ENCODE measurements at places on chromosomes 6 and 20.

DNA sequence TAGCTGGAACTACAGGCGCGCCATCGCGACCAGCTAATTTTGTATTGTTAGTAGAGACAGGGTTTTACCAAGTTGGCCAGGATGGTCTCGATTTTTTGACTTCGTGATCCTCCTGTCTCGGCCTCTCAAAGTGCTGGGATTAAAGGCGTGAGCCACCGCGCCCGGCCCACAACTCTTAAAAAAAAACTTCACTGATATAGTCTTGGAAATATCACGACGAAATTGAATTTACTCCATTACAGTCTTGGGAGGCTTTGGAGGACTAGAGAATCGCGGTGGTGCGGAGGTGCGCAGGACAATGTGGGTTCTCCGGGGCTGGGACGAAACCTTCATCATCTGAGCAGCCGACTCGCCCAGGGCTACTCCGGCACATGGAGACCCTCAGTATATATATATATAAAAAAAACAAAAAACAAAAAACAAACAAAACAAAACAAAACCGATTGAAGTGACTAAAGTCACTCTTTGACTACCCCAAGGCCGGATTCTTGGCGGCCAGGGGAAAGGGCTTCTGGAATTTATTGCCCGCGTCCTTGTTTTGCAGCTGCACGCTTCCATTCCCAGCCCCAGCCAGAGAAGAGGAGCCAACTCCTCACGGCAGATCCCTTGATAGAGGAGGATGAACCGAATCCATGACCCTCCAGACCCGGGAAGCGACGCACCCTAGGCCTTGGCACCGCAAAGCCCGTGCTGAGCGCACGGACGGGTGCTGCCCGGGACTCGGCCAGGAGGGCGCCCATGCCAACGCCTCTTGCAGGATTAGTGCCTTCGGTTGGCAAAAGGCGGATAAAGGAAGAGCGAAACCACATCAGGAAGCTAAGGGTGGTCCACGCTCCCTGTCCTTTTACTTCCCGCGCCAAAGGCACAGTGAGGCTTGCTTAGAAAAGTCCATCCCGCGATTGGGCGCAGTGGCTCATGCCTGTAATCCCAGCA, 1.7 kb upstream of the GCM2 start:
- no peak for DNase-seq

GRCh38 chr6:134034961-134035822, 17.2 kb downstream of the SLC2A12 start:
- DNase-seq: no peak

DNA sequence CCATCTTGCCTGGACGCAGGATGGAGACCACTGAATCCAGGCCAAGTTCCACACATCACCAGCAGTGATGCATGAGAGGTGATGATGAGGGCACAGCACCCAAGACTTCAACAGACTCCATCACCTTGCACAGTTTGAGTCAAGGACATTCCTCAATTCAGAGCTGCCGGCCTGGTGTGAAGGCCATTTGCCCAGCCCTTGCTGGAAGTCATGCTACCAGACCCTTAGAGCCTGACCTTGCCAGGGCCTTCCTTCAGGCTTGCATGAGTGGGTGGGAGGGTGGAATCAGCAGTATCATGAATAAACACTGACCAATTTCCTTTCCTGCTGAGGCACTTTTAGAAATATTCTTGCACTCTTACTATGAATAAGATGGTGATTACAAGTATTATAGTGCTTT, 130.2 kb upstream of the SSTR4 start:
- no peak for DNase-seq

DNA sequence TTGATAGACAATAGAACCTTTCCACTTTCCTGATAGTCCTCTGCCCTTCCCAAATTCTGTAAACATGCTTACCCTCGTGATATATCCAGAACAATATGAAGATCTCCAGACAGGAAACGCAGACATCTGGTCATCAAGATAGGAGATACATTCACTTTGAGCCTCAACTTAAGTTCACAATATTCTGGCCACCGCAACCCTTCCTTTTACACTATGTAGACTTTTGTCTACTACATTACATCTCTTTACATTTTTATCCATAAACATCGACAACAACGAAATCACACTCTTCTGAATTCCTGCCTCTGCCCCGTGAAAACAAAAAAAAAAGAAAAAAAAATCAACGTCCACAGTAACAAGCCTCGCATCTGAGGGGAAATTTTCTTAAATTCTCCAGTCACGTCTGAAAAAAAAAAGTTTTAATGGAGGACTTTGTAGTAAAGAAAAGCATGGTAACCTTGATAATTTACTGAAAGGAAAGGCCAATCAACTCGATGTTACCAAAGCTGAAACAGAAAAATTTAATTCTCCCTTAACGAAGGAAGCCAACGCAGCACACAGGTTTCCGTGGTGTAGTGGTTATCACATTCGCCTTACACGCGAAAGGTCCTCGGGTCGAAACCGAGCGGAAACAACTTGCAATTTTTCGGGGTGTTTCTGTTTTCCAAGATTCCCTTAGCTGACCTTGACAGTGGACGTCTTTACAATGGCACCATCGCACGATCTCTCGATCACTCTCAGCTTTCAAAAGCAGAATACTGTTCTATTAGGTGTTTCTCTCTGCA, 21.8 kb downstream of the POM121L2 start:
- DNase-seq: no peak

- no peak for DNase-seq
Observed at GRCh38 chr6:113909224-113909856, 52.2 kb downstream of the MARCKS start.

GRCh38 chr20:63791497-63792156, 39.4 kb downstream of the ZBTB46 start:
- no peak for DNase-seq

GRCh38 chr20:59026904-59027740, 5.0 kb downstream of the ATP5F1E start:
- no peak for DNase-seq

- no peak for DNase-seq
Observed at GRCh38 chr20:23149623-23150279, 63.6 kb upstream of the CD93 start.

- no peak for DNase-seq
Observed at GRCh38 chr6:155399062-155399744, 56.4 kb downstream of the NOX3 start.

DNA sequence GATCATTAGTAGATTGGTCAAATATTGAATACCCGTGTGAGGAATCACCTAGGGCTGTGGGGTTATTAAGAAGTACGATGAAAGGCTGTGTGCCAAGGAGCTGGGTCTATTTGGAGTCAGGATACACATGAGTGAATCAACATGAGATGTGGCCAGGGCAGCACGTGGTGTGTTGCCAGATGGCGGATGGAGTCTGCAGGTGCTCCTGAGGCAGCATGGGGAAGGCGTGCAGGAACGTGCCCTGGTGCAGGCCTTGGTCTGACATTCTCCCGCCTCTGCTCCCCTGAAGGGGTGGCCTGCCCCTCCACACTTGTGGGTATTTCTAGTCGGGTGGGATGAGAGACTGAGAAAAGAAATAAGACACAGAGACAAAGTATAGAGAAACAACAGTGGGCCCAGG, 39.0 kb upstream of the SLC22A1 start:
- no peak for DNase-seq

GRCh38 chr6:37127961-37128862, 41.7 kb upstream of the PIM1 start:
- DNase-seq: no peak

DNA sequence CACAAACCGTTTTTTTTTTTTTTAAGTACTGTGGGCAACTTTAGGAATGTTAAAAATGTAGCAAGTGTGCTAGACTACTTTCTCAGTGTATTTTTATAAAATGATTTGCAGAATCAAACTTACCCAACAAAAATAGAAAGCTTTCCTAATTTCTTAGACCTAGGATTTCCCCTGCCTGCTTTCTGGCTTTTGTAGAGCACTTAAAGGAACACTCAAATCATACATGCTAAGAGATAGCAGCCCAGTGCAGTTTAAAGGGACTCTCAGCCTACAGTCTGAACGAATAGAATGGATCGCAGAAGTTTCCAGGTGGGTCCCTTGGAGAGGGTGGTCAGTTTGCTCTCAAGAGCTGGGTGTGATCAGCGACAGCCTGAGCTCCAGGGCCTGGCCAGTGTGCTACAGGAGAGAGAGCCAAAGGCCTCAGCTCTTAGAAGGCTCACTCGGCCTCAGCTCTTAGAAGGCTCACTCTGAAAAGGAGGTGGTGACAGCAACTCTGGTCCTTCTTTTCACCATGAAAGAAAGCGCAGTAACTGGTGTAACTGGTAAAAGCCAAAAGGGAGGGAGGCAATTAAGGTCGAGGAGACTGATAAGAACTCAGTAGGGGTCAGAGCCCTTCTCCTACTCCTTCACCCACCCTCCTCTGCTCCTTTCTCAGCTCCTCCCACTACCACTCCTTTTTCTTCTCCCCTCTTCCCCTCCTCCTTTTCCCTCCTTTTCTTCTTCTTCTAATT, 142.4 kb downstream of the ZFP64 start:
- DNase-seq: no peak

DNA sequence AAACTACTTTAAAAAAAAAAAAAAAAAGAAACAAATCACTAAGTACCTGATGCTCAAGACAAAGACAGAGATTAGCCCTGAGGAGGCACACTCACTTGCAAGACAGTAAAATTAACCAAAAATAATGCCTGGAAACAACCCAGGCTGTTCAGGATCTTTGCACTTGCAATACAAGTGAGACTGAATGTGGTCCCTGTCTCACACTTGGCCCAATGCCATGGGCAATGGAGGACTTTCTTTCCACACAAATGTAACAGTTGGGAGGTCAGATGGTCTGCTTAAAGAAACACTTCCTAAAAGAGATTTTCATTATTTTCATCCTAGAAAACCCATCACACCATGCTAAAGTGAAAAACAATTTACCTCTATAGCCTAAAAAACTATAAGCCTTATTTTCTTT, 16.2 kb downstream of the STAU1 start:
- DNase-seq: no peak

DNA sequence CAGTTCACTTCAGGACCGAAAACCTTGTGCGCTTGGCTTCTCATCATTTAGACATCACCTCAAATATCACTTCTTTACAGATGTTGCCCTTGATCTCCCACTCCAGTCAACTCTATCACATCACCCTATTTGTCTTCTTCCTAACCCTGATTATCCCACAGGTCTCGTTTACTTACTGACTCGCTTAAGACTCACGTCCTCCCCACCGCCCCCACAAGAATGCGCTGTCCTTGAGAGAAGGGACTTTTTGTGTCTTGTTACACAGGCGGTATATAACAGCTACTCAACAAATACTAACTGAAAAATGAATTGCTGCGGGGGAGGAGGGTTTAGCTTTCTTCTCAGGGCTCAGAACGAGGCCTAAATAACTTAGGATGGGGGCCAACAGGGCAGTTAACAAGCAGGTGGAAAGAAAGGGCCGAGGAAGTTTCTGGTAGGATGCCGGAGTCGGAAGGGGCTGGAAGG, 527 bp downstream of the TOMM34 start:
- DNase-seq: no peak

- DNase-seq: no peak
Observed at GRCh38 chr20:63941282-63942081, 14.7 kb downstream of the UCKL1 start.

- no peak for DNase-seq
Observed at GRCh38 chr6:33792981-33793380, 4.1 kb upstream of the LEMD2 start.

DNA sequence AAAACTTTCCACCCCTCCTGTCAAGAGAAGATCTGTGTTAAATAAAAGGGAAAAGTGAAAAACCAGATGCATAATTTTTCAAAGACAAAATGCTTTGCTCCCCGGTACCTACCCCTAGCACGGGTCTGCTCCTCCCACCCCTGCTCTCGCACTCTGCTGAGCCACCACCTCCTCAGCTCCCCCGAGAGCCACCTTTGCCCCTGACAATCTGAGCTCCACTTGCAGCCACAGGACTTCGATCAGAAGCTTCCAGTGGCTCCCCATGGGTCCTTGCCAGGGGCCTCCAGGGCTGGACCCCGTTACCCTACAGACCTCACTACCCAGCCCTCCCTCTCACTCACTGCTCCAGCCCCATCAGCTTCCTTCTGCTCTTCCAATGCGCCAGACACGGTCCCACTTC, 171.7 kb downstream of the PREX1 start:
- DNase-seq: no peak

- DNase-seq: no peak
Observed at GRCh38 chr6:137043710-137044365, 927 bp downstream of the IL20RA start.

DNA sequence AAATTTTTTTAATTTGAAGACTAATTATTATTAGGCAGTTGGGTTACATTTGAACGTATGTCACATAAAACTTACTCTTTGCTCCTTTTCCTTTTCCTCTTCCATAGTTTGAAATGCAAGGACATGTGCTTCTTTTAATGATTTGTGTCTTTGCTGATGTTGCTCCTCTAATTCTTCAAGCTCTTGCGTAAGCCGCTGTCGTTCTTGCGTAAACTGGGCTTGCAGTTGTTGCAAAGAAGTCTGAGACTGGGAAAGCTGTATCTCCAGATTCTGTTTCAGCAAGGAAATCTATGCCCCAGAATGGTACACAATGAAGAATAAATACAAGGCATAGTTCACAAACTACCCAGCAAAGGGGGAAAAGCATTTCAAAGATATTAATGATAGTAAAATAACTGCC, 45.1 kb upstream of the MCM9 start:
- no peak for DNase-seq

DNA sequence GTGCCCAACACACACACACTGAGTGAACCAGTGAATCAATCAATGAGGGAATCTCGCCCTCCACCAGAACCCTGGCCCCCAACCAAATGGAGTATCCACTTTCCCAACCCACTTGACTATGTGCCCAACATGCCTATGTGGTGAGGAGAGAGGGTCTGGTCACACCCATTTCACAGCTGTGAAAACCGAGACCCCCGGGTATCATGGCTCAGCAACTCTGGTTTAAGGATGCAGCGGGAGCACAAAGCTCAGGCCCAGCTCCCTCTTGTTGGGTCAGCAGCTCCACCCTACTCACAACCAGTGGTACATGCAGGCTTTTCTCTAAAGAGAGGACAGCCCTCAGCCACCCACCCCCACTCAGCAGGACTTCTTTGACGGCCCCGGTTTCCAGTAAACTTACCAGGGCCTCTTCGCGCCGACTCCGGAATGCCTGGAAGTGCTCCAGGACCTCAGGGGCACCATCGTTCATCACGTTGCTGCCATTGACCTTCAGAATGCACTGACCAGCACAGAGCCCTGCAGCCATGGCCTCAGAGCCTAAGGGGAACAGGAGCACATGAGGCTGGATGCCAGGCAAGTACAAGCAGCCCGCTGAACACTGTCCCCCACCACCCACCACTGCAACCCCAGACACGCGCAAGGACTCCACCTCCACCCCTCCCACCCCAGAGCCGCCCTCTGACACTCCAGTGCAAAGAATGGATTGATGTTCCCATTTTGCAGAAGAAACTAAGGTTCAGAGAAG, 174.7 kb downstream of the PREX1 start:
- DNase-seq: no peak

DNA sequence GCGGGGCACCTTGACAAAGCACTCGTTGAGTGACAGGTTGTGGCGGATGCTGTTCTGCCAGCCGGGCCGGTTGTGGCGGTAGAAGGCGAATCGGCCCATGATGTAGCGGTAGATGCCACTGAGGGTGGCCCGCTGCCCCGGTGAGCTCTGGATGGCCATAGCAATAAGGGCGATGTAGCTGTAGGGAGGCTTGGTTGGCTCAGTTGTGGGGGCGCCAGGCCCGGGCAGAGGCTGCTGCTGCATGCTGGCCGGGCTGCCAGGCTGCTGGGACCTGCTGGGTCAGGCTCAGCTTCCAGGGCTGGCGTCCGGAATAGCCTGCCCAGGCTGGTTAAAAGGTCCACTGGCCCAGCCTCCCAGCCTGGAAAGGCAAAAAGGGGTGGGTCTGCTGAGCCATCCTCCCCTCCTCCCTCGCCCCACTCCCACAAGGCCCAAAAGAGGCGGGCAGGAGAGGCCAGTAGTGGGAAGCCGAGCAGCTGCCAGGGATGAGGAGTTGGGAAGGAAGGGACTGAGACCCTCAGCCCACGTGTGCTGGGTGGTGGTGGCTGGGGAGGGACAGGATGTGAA, at the start of gene FOXS1:
TSS of gene FOXS1 (minus strand) at position 305 of the 564 bp plus-strand sequence. CDS start at position 243, 62 bp downstream.
- DNase-seq: no peak
